COLO829 (cell line): ENCODE measurements at places on chromosomes 4 and X.

- DNase-seq: peak; percentile 38
Measured at GRCh38 chr4:25795566-25796454, 67.0 kb downstream of the SEL1L3 start.

DNA sequence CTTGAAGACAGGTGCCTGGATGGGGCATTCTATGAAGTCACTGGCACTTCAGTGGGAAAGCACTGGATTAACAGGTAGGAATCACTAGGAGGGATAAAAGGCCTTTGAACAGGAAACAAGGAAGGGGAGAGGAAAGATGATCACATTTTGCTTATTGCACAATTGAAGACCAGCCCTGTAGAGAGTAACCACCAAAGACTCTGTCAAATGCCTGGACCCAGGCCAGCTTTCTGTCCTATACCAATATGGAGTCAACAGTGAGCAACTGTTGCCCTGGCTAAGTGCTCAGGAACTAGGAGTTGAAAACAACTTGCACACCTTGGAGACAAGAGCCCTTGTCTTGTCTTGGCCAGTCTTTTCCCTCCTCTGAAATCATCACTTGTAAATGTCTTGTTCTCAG is 14.1 kb upstream of the RTL3 start:
- DNase-seq: no peak

DNA sequence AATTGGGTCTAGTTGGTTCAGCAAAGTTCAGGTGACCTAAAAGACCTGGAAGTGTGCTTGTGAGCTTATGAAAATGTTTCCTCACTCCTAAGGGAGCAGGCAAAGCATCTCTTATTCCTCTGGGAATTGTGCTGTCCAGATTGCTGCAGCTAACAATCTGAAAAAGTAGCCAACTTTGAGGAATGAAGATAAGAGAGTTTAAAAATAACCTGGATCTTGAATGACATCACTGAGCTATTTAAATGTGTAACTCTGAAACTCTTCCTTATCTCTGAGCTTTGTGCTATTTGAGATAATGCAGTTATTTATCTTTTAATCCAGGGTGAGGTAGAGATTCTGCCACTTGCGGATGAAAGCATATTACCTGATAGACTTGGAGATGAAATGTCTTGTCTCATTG is 384.8 kb downstream of the PPP4R3C start:
- DNase-seq: no peak

- DNase-seq: no peak
Measured at GRCh38 chrX:65994519-65995506, 45.1 kb downstream of the VSIG4 start.

DNA sequence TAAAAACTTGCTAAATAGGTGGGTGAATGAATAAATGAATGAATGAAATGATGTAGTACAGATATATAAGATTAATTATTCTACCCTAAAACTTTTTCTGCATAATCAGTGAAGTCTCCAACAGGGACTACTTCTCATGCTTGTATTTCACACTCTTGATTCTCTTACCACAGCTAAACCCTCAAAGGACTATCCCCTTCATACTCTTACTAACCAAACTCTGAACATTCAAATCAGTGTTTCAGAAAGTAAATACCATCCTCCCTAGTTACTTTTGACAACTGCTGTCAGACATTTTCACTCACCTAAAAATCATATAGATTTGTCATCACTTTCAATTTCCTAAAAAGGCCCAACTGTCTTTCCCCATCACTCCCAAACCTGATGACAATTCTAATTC is 234.3 kb upstream of the HHIP start:
- DNase-seq: no peak

DNA sequence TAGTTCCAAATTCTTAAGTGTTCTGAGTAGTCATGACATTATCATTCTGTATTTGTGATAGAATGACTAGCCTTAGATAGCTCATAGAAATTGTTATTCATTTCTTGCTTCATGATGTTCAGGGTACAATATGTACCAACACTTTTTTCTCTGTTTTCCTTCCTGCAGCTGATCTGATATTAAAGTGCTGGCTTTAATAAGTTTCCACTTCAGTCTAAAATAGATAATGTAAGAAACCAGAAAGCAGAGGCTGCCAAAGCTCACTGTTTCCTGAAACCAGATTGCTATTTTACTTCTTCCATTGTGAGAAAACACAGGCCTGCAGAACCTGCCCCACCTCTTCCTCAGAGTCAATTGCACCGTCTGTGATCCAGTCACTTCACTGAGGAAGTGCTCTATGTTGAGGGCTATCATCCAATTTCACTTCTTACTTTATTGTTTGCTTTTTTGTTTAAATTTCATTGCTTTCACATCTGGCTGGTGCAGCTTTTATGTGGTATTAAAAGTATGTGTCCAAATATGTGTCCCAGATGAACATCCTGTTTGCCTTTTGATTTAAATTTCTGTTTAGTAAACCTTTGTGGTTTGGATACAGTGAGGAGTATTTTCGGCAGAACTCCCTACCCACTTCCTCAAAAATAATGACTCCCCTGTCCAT is 652.1 kb downstream of the ANKRD50 start:
- no peak for DNase-seq

DNA sequence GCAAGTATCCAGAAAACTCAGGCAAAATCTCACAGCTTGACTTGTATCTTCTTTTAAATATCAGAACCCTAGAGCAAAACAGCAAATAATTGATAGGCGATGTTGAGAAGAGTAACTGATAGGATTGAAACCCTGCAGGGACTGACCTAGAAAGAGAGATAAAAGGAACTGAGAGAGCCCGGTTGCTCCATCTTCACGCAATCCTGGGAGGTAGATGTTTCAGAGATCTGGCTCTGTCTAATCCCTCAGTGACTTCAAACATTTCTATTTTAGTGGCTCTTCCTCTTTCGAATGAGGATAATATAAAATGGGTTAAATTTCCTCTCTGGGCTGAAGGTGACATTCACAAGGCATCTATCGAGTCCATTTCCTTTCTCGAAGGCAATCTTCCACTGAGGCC is 39.3 kb upstream of the RPL34 start:
- no peak for DNase-seq

DNA sequence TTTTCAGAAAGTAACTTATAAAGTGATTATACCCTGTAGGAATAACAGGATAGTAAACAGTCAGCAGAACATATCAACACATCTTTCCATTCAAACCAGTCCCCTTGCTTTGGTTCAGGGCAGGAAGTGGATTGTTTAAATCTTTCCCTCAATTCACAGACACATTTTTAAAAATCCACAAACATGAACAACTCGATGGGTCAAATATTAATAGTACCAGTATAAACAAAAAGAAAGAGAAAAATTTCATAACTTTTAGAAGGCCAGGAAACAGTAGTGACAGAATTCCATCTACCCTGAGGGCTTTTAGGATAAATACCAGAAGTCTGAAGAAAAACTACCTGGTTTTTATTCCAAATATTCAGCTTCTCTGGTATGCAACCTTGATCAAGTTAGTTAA is 1072.8 kb upstream of the PABPC4L start:
- DNase-seq: no peak

GRCh38 chr4:139761461-139761860 is 95.8 kb downstream of the MGST2 start:
- peak; percentile 50 for DNase-seq

- DNase-seq: no peak
Measured at GRCh38 chrX:78687586-78687985, 28.5 kb upstream of the RTL3 start.

DNA sequence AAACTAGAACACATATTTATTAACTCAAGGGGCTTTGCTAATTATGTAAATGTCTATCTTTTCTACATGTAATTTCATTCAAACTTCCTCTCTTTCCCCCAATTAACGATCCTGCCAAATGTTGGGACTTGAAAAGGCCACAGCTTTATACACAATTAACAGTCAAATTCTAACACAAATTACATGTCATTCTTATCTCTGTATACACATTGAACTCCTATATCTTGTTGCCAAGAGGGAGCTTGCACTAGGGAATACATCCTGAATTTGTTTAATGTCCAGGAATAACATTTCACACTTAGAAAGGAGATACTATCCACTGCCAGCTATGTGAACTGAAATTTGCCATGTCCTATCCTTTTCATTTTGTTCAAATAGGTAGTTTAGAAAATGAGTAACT is 38.9 kb upstream of the MAB21L2 start:
- DNase-seq: no peak

DNA sequence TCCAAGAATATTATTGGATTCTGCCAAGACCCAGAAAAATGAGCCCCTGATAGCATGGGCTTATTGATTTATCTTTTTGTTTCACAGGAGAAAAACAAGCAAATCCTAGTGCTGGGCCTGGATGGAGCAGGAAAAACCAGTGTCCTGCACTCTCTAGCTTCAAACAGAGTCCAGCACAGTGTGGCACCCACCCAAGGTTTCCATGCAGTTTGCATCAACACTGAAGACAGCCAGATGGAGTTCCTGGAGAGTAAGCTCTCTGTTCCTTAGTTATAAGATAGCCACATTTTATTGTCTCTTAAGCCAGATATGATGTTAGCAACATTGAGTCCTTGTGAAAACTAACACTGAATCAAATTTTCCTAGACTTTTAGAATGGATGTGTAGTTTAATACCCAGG is 5.5 kb downstream of the ARL9 start:
- DNase-seq: no peak

- DNase-seq: no peak
Measured at GRCh38 chr4:73843369-73843768, 6.9 kb downstream of the CXCL6 start.

DNA sequence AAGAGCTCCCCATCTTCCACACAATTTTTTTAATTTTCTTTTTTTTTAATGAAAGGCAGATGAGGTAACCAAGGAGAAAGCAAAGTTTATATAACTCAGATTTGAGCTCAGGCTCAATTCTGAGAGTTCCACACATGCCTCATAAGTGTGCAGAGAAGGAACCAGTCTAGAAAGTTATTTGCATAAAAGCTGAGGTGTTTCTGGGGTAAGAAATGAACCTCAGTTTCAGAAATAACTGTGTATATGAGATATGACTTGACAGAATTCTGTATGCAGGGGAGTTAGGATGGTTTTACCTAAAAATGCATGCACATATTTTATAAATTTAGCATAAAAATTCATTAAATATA is 51.3 kb downstream of the DTHD1 start:
- no peak for DNase-seq

DNA sequence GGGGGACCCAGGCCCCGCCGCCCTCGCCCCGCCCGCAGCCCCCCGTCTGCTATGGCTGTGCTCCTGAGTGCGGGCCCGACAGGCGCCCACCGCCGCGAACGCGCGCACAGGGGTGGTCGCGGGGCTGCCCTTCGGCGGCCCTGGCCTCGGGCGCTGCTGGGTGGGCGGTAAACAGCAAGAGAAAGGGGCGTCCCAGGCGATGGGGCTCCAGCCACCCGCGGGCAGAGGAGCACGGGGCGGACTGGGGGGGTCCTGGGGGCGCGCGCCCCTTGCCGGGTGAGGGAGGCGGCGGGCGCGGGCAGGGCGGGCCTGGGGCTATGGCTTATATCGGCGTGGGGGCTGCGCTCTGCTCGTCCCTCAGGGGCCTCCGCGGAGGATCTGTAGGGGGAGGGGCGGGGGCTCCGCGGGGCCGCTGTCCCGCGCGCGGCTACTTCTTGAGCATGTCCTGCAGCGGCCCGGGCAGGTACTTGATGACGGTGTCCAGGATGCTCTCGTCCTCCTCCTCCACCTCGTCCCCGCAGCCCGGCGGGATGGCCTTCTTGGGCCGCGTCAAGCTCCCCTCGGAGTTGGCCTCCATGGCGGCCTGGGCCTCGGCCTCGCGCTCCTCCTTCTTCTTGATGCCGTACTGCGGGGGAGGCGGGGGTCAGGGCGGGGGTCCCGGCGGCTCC is 39.7 kb downstream of the CPLX1 start:
- no peak for DNase-seq

DNA sequence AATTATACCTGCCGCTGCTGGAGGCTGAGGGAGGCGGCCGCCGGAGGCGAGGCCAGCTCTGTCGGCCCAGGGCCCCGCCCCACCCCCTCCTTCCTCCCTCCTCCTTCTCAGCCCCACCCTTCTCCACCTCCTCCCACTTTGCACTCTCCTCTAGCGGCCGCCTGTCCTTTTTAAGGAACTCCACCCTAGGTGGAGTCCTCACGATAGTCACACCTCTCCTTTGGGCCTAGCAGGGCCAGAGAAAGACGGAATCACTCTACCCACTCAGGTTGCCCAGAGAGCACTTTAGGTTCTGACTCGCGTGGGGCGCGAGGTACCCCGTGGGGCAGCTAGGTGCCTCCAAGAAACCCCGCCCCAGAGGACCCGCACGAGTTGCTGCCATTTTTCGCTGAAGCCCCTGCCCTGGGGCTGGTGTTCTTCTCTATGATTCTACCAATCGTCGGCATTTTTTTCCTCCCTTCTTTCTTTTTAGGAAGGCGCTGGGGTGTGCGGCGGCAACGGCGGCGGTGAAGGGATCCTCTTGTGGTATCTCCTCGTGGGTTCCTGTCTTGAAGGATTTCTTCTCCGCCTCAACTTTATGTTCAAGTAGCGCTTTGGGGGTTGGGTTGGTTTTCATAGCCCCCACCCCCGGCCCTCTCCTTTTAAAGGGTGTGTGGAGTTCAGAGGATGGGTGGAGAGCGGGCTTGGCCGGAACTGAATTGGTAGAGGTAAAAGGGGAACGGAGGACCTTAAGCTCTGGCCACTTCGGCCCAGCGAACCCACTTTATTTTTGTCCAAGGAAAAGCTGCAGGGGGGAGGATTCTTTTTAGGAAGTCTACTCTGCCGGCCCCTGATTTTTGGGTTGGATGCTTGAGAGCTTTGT is at the start of gene KLF8:
Gene KLF8 (plus strand): TSS at position 136 of the 862 bp plus-strand sequence. CDS start 979 bp downstream, outside the sequence.
- peak; percentile 2 for DNase-seq

DNA sequence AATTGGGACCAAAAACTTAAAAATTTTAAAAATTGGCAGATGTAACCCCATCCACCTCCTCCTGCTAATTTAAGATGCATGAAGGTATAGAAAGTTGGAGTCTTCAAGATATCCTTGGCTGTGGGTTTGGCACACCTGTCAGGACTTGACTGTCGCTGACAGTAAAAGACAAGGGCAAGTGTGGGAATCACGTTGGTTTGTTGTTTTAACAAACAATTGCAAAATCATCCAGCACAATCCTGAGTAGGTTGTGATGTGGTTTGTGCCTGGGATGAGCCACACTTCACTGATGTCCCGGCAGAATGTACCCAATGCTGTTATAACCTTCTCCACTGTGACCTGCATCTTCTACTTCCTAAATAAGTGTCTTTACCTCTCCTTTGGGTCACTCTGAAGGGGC is 24.0 kb downstream of the HOPX start:
- DNase-seq: no peak

DNA sequence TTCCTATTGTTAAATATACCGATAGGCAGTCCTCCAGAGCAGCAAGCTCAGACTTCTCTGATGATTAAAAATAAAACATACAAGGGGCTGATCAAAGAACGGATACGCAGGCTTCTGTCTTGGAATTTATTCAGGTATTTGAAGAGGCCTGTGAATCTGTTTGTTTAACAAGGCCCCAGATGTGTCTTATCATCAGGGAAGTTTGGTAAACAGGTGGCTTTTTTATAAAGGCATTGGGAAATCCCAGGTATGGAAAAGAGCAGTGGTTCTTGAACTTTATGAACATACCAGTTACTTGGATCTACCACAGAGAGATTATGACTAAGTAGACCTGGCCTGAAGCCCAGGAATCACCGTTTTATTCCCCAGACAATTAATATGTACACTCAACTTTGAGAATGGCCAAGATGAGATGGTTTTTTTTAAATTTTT is 47.9 kb downstream of the SOWAHB start:
- no peak for DNase-seq

- no peak for DNase-seq
Measured at GRCh38 chrX:12480956-12481355, 310.3 kb upstream of the PRPS2 start.
